Progenitor cell of endocrine pancreas (in vitro differentiated cells): ENCODE measurements at places on chromosomes 5 and 9. TPM values are rescaled to one million over a fixed set of nuclear protein-coding genes. Genes with fewer than 3 reads are reported as not detected.

DAB2IP gene
- 63.2 and 67.8 TPM in 2 replicates for total RNA-seq

JAK2 gene
- total RNA-seq = 5.1 and 6.0 TPM in 2 replicates

C5orf63 gene
- 9.1 and 9.9 TPM in 2 replicates for total RNA-seq

PLAA gene
- total RNA-seq = 46.0 and 46.6 TPM in 2 replicates

ALDH1A1 gene
- total RNA-seq = 188 and 219 TPM in 2 replicates

SLC30A5 gene
- 43.5 and 45.0 TPM in 2 replicates for total RNA-seq

TMC1 gene
- total RNA-seq = not detected in 2 replicates

TMEM171 gene
- 7.1 and 7.7 TPM in 2 replicates for total RNA-seq

- DNase-seq = no peak
Observed at GRCh38 chr9:38074441-38074961, 5.5 kb upstream of the SHB start.

DNA sequence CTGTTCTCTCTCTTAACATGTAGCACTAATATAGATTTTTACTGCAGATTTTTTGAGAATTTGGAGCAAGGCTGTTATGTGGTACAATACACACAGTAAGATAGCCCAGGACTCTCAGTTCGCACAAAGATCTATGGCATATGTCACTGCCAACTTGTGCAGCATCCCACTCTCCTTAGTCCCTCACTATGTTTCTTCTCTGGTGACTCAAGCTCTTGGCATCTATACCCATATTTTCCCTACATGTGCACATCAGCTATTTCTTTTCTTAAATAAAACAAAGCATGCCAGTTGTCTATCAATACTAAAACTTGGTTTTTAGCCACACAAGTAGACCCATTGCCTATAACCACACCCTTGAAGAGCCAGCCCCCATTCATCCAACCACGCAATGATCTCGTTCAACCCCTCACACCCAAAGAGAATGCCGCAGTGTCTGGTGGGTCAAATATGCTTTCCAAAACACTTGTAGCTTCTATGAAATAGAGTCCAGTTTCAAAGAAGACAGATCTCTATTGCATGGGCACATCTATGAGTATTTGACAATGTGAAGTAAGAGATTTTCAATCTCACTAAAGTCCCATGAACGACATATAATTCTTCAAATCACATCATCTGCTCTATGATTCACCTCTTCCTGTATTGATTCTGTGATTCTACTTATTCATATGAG, 18.2 kb upstream of the IL7R start:
- no peak for DNase-seq

- no peak for DNase-seq
Observed at GRCh38 chr5:180599590-180599914, 8.3 kb upstream of the SCGB3A1 start.

DNA sequence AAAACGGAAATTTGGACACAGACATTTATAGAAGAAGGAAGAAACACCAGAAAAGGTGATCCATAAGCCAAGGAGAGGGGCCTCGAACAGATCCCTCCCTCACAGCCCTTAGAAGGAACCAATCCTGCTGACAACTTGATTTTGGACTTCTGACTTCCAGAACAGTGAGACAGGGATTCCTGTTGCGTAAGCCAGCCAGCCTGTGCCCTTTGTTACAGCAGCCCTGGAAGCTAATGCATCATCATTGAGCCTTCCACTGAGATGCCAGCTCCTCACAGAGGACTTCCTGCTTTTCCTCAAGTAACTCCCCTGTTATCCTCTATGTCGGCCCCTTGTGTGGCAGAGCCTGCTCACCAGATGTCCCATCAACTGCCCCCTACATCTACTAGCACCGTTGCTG, 94.1 kb downstream of the JMY start:
- DNase-seq = no peak

- no peak for DNase-seq
Observed at GRCh38 chr5:101047181-101047580, 144.1 kb upstream of the ST8SIA4 start.

- DNase-seq = no peak
Observed at GRCh38 chr5:169627551-169627950, 9.5 kb upstream of the DOCK2 start.

DNA sequence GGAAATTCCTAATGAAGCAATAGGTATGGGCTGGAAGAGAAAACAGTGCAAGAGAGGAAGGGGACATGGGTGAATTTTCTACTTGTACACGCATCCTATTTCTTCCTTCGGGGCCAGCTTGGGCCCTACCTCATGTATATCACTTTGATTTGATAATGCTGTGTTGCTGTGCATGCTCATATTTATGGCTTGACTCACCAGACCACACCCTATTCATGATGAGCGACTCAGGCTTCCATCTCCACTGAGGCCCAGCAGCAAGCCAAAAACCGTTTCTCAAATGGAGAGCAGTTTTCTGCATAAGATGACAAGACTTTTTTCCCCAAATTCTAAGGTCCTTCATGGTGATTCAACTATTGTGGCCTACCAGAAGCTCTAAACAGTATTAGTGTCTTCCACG, 2039.1 kb upstream of the CDH9 start:
- DNase-seq = no peak

DNA sequence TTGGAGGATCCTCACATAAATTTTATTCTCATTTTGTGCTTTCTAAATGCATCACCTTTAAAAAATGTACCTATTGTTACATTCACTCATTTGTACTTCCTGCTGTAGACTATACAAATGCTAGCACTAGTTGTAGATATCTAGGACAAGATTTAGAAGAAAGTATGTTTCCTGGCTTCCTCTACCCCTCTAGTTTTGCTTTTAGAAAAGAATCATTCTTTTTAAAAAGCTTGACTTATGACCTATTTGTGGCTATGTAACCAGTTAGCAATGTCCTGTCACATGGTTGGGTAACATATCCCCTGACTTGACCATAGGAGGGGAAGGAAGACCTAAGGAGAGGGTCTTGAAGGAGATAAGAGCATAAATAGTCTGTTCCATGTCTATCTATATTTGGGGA, 13.3 kb downstream of the CAMK4 start:
- DNase-seq = no peak

DNA sequence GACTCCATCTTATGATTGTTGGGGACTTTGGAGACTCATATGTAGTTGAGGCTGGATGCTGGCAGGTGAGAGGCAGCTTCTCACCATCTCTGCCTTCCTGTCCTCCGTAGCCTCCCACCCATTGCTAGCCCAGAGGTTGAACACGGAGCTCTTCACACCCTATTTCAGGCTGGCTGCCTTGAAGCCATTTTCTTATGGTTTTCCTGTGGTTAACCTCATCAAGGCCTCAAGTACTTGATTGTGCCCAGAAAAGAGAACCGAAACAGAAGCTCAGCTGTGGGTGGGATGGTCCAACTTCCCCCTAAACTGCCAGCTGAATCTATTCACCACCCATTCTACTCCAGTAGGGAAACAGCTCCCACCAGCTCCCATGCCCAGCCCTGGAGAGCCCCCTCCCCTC, 102.9 kb downstream of the LIFR start:
- no peak for DNase-seq

DNA sequence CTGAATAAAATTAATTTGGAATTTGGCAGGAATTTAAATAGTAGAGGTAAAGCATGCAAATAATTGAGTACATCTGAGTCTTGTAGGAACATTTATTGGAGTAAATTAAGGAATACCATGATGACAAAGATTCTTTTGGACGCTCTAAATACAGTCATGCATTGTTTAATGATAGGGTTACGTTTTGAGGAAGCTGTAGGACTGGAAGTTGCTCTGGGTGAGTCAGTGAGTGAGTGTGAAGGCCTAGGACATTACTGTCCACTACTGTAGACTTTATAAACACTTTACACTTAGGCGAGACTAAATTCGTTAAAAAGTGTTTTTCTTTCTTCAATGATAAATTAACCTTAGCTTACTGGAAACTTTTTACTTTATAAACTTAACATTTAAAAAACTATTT, 113.0 kb downstream of the FAM170A start:
- DNase-seq = no peak

DNA sequence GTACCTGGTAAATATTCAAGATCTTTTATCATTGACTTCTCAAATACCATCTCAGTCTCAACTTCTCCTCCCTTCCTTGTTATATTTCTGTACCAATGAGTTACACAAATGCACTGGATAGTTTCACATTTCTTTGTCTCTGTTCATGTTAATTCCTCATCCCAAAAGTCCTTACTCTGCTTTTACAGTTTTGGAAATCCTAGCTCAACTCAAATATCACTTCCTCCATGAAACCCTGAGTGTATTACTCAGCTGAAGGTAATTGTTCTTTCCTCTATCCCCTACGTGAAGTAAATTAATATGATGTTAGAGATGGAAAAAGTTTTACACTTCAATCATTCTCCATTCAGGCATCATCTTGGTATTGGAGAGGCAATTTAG, 241.5 kb downstream of the TLE4 start:
- DNase-seq = no peak

DNA sequence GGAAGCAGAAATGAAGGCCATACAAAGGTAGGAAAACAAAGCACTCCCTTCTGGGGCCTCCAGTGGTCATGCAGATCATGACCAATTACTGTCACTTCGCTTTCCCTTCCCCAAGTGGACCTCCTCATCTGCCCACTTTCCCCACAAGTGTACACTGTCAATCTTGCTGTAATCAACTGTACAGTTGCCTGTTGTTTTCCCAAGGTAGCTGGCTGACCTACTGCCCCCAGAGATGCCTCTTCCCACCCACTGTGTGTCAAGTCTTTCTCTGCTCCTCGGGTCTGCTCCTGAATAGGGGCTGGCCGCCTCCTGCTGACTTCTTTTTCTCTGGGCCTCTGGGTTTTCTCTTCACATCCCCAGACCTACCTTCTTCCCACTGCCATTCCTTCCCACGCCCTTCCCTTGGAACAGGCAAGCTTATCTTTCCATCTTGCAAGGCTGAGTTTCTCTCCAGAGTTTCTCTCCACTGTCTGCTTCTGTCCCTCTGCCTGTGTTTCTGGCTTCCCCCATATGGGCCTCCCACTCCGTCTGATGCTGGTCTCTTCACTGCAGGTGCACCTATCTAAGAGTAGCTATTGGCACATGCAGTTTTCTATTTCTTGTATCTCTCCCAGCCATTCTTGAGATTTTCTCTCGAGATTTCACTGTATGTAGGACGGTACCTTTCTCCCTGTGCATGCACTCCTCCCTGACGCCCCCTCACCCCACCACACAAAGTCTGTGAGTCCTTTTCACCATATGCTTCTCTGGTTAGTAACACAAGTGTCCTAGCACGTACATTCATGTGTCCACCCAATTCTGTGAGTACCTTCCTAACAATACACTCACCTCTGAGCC, 2.4 kb downstream of the ELL2 start:
- DNase-seq = no peak

GRCh38 chr9:135409286-135410200, 70.0 kb upstream of the PPP1R26 start:
- no peak for DNase-seq

DNA sequence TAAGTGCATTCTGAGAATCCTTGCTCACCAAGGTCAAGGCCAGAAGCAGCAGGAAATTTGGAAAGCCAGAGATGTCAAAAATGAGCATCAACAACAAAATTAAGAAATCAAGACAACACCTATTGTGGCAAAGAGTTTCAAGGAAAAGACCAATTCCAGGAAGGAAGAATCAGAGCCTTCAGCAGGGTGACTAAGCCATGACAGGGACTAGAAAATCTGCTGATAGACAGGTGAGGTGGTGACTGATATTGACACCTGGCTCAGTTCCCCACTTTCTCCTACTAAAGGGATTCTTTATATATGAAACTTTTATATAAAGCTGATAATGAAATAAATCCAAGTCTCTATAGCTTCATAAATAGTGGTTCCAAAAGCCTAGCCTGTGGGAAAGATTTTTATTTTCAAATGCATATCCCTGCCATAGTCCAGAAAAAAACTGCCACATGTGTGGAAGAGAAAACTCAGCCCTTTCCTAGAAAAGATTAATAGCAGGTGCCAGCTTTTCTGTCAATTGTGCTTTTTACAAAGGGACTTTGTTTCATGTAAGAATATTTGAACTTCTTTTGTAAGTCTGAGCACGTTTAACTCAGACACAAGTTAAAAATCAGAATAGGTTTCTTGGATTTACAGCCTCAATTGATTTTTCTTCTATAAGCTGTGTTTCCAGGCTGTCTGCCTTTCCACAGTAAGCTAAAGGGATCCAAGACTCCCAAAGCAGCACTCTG, 81.1 kb upstream of the GRAMD2B start:
- DNase-seq = no peak

GRCh38 chr5:149979896-149980295, 19.3 kb downstream of the SLC26A2 start:
- no peak for DNase-seq

DNA sequence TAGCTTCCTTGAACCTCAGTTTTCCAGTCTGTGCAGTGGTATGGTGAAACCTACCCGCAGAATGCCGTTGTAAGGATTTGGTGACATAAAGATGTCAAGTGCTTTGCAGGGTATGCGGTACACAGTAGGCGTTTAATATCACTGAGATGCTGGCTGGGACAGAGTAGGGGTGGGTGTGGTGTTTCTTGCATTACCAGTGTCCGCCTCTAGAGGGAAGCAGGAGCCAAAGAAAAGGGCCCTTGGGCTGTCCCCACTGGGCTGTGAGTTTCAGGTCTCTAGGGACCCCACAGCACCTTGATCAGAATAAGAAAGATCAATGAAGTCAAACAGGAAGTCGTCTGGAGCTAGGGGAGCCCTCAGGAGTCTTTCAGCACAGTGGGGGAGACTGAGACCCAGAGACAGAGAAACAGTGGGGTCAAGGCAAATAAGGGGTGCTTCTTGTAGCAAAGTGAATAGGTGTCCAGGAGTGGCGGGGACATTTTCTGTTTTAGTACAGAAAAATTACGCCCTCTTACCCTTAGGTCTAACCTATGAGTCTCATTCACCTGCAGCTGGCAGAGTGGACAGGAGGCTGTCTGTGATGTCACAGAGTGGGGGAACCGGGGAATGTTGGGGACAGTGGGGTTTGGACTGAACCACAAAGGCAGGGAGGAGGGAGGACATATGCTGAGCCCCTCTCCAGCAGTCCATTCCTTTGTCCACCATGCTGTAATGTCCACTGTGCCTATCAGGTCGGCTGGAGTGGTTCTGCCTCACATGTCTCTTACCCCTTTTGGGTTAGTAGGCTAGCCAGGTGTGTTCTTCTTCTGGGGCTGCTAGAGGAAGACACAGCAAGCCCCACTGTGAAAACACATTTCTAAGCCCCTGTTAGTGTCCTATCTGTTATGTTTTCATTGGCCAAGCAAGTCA, 4.7 kb upstream of the TEX53 start:
- DNase-seq = peak; percentile 64

- DNase-seq = no peak
Observed at GRCh38 chr5:176817841-176818377, 7.5 kb downstream of the UNC5A start.

DNA sequence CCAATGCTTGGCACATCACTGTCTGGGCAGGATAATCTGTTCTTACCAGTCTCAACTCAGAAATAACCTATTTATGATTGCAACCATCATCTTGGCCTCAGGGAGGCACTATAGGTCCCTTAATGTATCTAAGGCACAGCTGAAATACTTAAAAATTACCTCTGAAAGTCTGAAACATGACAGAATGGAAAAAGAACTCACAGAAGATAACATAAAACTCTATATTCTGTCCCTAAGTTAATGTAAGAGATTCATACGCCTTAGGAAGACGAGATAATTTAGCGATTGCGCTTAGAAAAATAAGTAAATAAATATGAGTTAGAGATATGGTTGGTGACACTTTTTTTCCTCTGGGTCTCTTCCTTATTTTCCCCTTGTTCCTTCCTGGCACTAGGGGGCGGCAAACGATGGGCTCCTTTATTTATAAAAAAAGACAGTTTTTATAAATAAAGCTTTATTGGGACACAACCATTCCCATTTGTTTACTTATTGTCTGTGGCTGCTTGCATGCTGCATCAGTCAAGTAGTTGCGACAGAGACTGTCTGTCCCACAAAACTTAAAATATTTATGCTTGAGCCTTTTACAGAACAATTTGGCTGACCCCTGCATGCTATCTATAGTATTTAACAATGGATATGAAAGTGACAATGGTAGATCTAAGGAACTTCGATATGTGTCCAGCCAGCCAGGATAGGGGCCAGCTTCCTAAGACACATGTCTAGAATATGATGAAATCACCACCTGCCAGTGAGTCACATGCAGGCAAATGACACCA, 79.6 kb downstream of the PDE4D start:
- DNase-seq = peak; percentile 24
